ENCODE measurements at places on chromosomes 6 and 20.

- no peak for DNase-seq
Observed at GRCh38 chr20:1337441-1337840, 8.5 kb upstream of the SDCBP2 start.

DNA sequence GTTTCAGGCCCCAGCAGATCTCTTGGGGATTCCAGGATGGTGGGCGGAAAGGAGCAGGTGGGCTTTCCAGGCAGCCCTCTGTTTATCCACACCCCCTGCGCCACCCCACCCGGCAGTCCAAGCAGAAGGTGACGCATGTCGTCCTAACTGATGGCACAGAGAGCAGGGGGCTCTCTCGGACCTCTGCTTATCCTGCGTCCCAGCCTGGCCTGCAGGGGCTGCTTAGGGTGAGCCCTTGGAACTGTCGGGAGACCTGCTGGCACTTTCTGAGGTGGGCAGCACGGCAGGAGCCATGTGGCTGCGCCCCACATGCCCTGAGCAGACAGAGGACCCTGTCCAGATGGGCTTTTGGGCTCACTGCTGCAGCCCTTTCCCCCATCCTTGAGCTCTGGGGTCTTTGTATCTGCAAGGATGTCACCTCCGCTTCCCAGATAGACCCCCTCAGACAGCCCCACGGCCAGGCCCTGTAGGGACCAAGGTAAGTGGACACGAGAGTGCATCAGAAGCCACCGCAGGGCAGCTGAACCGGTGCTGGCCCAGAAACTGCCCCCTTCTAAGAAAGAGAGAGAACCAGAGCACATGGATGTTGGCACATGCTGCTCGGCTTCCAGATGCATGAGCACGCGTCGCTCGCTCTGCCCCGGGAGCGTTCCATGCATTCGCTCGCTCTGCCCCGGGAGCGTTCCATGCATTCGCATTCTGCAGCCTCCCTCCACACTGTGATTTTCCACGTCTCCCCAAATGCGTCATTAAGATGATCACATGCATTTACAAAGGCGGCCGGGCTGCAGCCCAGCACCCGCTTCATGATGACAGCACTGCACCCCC, 246.7 kb downstream of the TAF4 start:
- no peak for DNase-seq

GRCh38 chr6:14068133-14068532, 49.4 kb upstream of the CD83 start:
- DNase-seq, result no peak

DNA sequence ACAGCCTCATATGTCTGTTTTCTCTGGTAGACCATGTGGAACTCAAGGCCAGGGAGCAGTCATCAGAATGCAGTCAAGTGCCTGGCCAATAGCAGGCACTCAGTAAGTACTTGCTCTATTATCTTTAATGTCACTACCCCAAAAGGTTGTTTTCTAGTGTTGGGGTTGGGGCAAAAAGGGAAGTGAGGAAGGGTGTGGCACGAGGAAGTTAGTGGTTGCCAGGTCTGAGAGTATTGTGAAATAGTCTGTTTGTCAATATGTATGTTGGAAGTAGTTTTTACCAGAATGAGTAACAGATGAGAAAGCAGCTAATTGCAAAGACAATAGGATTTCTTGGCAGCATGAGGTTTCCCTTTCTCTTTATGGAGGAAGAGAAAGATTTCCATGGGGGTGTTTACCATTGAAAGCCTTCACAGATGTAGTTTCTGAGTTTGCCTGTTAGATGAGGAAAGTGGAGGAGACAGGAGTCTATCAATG, 59.5 kb upstream of the ARMH2 start:
- no peak for DNase-seq

- no peak for DNase-seq
Observed at GRCh38 chr6:10505529-10505928, 15.6 kb upstream of the GCNT2 start.

- no peak for DNase-seq
Observed at GRCh38 chr6:56556751-56557540, 85.7 kb downstream of the DST start.

GRCh38 chr6:17343215-17343614, 50.2 kb upstream of the CAP2 start:
- DNase-seq, result no peak

GRCh38 chr6:81985191-81985590, 232.7 kb upstream of the TENT5A start:
- DNase-seq, result no peak

DNA sequence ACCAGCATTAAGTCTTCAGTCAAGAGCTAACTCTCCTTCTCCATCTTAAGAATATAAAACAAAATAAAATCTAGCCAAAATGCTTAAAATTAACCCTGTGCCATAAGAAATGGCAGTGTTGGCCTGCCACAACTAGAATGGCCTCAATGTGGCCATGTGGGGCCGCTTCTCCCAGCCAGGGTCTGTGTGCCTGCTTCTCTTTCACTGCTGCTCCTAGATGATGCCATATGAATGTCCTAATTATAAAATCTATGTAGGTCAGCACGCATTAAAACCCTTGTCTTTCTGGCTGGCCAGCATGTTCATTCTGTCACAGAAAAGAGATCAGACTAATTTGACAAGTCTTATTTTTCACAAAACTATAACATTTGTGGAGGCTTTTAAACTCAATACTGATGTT, 102.6 kb downstream of the C6orf118 start:
- DNase-seq, result no peak

GRCh38 chr6:121522265-121522664, 86.8 kb downstream of the GJA1 start:
- no peak for DNase-seq

DNA sequence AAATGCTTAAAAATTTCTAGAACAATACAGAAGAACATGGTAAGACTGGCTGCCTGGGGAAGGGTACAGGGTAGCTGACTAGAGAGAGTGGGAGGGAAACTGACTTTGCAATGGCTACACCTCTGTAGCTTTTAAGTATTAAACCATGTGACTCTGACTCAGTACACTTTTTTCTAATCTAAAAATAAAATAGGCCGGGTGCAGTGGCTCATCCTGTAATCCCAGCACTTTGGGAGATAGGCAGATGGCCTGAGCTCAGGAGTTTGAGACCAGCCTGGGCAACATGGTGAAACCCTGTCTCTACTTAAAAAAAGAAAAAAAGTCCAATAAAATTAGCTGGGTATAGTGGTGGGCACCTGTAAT, 18.5 kb downstream of the ATP9A start:
- DNase-seq, result no peak

GRCh38 chr6:166424431-166424830, 41.7 kb upstream of the MPC1 start:
- no peak for DNase-seq

DNA sequence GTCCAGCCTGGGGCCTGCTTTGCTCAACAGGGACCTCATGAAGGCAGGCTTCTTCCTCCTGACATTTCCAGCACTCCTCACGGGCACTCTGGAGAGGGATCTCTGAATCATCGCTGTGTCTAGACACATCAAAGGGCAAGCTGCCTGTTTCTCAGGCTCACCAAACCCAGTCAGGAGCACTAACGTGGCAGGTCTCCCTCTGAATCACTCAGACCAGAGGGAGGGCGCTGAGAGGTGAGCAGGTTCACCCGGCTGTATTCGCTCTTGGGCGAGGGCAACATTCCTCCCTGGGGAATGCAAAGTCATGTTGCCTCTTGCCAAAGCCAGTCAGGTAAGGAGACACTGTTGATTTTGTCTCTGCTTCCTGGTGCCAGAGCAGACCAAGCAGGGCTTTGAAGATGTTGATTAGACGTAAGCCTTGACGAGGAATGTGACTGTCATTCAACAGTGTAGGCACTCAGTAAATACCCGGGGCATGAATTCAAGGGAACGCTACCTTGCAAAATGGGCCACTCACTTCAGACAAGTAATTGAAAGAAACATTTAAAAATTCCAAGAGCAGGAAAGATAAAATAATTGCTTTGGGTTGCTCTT, 50.1 kb downstream of the CYP24A1 start:
- DNase-seq, result peak; percentile 25

- no peak for DNase-seq
Observed at GRCh38 chr20:4779616-4780015, 57.9 kb downstream of the PRND start.
